Skeletal muscle cell (primary cell): ENCODE measurements at places on chromosomes 12 and 14.

- no peak for DNase-seq
Measured at GRCh38 chr12:81976661-81977060, 217.5 kb upstream of the PPFIA2 start.

- DNase-seq: no peak
Measured at GRCh38 chr12:107873223-107873622, 98.7 kb downstream of the ASCL4 start.

DNA sequence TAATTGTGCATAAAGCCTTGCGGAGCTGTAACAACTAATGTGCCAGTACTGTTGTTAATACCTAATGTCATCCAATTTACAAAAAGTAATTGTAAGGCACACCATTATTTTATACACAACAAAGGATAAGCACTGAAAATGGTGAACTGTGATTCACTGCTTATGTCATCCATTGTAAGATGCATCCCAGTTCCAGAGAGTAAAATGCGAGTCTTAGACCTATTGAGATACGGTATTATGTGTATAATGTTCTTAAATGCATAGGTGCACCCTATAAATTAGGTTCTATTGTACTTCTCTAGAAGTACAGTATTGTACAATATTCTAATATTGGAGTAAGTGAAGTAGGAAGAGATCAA, 406 bp downstream of the PARP2 start:
- no peak for DNase-seq

GRCh38 chr12:90044069-90044468, 335.4 kb upstream of the ATP2B1 start:
- DNase-seq: no peak

DNA sequence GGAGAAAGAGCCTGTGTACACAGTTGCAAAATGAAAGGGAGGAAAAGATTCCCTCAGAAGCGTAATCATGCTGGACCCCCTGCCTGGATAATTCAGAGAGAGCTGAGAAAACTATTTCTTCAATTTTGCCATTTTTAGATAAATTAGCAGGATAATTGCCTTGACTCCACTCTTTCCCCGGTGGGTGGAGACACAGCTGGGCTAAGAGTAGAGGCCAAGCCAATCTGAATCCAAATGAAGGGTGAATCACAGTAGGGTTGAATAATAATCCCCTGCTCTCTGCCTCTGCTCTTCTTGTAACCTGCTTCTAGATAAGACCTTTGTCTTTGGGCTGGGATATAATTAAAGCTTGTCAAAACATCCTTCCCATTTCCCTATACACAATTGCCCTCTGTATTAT, 150.1 kb downstream of the CAPZA3 start:
- DNase-seq: no peak

- DNase-seq: no peak
Measured at GRCh38 chr12:113227686-113228391, 6.6 kb downstream of the TPCN1 start.

DNA sequence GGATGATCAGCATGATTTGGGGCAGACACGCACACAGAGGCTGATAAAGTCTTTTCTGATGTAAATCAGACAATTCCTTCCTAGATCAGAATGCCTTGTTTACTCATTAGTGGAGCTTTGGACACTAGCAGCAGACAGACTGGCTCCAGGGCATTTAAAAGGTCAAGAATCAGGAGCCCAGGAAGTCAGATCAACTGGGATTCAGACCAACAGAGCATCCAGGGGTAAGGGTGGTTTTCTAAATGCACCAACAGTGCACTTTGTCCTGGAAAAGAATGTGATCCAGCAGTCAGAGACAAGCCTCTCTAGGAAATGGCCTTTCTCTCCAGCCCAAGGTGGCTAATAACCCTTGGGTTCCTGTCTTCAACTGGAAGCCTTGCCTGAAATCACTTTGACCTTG, 405.3 kb downstream of the MED13L start:
- DNase-seq: no peak

GRCh38 chr12:95547522-95548055, 3.7 kb downstream of the USP44 start:
- DNase-seq: no peak

DNA sequence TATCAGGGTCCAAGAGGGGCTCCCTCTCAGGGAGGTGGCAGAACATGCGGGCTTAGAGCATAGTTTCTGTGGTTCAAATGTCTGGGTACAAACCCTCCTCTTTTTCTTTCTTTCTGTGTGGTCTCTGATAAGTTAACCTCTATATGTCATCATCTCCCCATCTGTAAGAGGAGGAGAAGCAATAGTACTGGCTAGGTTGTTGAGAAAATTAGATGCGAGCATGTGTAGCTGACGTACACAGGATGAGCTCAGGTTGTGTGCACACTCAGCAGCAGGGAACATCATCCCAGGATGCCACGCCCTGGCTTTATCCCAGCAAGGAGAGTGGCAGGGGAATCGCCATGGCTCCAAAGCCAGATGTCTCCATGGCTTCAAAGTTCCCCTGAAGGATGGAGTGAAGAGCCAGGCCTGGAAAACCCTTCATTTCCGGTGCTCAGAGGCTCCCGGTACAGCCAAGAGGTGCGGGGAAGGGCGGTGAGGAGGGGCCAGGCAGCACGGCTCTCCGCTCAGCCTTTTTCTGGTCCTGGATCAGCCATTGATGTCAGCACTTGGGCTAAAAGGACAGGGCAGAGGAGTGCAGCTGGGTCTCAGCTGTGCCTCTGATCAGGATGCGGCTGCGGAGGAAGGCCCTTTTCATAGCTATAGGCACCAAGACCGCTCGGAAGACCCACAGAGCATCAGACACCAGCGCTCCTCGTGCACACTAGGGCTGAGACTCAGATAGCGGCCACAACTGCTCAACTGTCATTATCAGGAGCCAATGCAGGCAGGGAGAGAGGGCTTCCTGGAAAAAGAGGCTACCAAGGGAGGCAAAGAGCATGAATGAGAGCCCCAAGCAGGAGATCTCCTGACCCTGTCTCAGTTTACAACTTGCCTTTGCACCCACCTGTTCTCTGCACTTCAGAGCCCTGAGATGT, 41.5 kb downstream of the ARL6IP4 start:
- DNase-seq: no peak

DNA sequence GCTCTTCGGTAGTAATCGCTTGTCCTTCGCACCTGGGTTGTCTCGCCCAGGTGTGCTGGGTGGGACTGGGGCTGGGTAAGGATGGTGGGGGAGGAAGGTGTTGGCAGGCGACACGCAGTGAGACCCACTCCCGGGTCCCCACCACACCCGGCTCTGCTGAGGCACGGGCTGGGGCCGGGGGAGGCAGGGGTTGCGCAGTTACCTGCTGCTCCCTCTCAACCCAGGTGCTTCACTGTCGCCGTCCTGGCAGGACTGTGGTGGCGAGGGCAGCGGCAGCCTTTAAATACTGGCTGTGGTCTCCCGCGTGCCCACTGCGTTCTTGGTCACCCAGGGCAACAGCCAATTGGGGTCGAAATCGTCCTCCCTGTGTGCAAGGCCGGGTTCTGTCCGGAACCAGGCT, at the start of gene CCER1:
Gene CCER1 (minus strand): TSS at position 256 of the 400 bp plus-strand sequence. CDS start 434 bp downstream, outside the sequence.
- no peak for DNase-seq

DNA sequence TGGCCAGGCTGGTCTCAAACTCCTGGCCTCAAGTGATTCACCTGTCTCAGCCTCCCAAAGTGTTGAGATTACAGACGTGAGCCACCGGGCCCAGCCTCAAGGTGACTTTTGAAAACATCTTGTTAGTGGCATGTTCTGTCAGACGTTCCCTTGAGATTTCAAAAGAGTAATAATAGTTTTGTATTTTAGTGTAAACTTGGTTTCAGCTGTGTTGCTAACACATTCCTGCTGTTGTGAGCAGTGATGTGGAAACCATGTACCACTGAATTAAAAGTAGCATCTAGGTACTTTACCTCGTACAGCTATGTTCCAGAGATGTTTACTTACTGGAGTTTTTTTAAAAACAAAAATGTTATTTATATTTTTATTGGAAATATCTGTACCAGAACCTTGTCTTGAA, 111.3 kb downstream of the AEBP2 start:
- no peak for DNase-seq

DNA sequence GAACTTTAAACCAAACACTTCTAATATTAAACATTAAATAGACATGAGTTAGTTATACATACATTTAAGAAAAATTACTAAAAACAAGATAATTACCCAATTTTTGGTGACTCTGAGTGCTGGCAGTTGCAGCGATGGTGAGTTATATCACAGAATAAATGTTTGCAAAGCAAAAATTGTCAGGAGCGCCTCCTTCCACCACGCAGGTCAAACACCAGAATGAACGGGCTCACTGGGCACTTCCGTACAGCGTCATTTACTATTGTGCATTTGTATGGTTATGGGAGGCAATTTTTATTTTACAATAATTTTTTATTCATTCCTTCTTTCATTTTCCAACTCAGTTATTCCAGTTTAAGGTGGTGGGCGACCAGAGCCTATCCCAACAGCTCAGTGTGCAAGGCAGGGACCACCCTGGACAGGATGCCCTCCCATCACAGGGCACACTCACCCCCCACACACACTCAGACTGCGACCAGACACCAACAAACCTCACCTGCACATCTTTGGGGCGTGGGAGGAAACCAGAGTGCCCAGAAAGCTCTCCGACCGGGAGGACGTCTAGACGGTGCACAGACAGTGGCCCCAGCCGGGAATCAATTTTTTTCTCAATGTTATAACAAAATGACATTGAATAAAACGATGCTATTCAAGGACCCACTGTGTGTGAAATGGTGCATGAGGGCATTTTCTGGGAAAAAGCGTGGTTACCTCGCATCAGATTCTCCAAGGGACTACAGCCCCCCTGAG, 67.2 kb downstream of the TESC start:
- no peak for DNase-seq

DNA sequence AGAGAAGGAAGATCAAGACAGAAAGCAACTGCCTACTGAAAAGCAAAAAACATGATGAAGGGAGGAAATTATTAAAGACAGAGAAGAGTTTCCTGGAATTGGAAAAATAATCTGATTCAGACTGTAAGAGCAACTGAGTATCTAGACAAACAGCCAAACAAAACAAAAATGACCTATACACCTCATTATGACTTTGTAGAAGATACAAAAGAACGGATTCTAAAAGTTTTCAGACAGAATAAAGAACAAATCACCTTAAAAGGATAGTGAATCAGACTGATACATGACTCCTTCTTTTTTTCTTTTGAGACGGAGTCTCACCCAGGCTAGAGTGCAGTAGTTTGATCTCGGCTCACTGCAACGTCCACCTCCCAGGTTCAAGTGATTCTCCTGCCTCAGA, 10.4 kb downstream of the OSBPL8 start:
- DNase-seq: no peak

DNA sequence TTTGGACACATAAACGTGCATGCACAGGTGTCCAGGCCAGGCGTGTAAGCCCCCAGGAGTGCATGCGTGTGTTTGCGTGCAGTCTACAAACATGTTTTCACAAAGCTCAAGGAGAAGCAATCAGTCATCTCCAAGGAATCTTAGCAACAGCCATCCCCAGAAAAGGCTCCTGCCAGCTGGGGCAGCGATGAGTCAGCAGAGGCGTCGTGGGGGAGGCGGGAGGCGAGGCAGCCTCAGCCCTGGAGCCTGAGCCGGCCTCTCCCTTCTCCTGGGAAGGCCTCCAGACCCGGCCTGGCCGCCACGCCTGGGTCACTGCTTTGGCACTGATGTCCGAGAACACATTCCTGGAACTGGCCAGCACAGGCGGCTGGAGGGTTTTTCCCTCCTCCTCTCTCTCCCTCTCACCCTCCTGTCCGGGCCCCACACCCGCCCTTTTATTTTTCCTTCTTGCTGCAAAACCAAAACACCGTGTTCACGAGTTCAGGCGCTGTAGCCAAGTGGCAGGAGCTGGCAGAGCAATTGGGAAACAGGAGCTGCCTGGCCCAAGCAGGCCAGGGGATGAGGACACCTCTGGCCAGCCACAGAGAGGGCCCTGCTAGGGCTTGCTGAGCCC, 92.7 kb downstream of the LRRC74A start:
- peak; percentile 97 for DNase-seq

DNA sequence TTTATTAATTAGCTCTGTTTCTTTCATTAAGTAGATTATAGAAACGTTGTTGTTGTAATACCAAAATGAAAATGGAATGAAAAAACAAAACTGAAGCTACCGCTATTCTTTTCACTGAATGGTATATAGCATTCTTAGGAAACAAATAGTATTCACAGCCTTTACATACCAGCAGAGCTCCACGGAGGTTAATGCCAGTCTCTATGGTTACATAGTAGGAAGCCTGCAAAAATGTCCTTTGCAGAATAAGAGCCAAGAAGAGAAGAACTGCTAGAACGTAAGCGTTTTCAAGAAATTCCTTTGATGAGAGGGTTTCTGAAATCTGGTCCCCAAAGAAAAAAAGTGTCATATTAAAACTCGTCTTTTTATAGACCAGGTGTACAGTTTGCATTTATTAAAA, 30.6 kb downstream of the ABCC9 start:
- no peak for DNase-seq

DNA sequence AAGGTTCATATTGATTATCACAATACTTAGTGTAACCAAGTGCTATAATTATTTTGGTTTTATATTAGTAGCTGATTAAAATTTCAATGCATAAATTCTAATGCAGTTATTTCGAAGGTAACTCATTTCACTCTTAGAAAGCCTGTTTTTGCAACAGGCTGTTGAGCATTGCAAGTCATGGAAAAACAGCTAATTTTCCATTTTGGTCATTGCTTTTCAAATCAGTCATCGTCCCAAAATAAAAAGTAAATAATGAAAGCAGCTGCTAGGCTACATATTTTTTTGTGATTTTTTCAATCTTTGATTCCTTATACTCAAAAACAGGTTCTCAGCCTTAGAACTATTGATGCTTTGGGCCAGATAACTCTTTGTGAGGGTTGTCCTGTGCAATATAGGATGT, 22.9 kb downstream of the VEZT start:
- DNase-seq: no peak

GRCh38 chr14:42535397-42535796, 928.7 kb downstream of the LRFN5 start:
- no peak for DNase-seq

DNA sequence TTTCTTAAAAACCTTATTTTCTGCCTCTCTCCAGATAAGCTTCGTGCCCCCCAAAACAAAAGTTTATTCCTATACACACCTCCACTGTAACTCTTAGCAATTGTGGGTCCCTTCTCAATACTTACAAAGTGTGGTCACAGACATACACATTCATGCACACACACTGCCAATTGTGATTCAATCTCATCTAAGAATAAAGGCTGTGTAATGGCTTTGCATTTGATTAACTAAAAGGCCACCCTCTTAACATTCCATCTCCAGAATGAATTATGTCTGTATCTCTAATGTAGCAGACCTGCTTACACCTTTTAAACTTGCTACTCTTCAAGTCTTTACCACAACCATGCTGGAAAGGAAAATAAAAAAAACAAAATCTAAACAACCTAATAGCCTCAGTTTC, 49.5 kb downstream of the MYF5 start:
- DNase-seq: no peak

- DNase-seq: no peak
Measured at GRCh38 chr12:5438671-5439200, 6.8 kb downstream of the NTF3 start.

- DNase-seq: no peak
Measured at GRCh38 chr14:93954900-93955849, 21.2 kb downstream of the ASB2 start.

- no peak for DNase-seq
Measured at GRCh38 chr12:58367041-58367440, 425.7 kb downstream of the ATP23 start.

DNA sequence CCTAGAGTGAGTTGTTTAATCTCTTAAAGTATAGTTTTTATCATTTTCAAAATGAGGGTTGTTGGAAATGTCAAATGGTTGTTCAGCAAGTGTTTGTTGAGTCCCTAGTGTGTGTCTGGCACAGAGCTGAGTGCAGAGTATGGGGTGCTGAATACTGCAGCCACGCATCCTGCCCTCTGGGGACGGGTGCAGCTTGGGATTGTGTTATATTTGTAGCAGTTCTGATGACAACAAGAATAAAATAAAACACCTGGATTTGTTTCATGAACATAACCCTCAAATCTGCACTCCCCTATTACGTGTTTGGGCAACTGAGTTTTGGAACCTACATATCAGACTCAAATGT, 127.9 kb downstream of the CACNA1C start:
- no peak for DNase-seq
